ENCODE measurements at places on chromosomes 13 and 19. TPM values are rescaled to one million over a fixed set of nuclear protein-coding genes. Genes with fewer than 3 reads are reported as not detected.

Gene TMEM38A
- 26.6 TPM for polyA plus RNA-seq

Gene ZNF610
- 2.8 TPM for polyA plus RNA-seq

Gene SHISA7
- not detected for polyA plus RNA-seq

Gene GPC5
- polyA plus RNA-seq = 0.34 TPM

Gene ELSPBP1
- polyA plus RNA-seq = not detected

Gene ZBTB32
- not detected for polyA plus RNA-seq
